ENCODE measurements at places on chromosomes 5 and 9. TPM values are rescaled to one million over a fixed set of nuclear protein-coding genes. Genes with fewer than 3 reads are reported as not detected.

ADAMTS12 gene
- total RNA-seq, result 6.3 TPM

TAF11L10 gene
- total RNA-seq, result not detected

IFNA13 gene
- total RNA-seq, result not detected

PCDHGC4 gene
- not detected for total RNA-seq

FGF18 gene
- 0.35 TPM for total RNA-seq

ADGRD2 gene
- total RNA-seq, result not detected

SPATA31A7 gene
- total RNA-seq, result not detected

TLE1 gene
- total RNA-seq, result 66.2 TPM

CCDC171 gene
- 0.87 TPM for total RNA-seq

ANKRD34B gene
- 4.4 TPM for total RNA-seq

LRRC19 gene
- not detected for total RNA-seq

CDH9 gene
- not detected for total RNA-seq

ABCA1 gene
- total RNA-seq, result 48.2 TPM

JAK2 gene
- 12.0 TPM for total RNA-seq

DDX4 gene
- total RNA-seq, result not detected

DAB2IP gene
- 18.2 TPM for total RNA-seq

RAB24 gene
- total RNA-seq, result 13.5 TPM

COL23A1 gene
- total RNA-seq, result 0.40 TPM

ARHGAP26 gene
- 7.3 TPM for total RNA-seq

SLC6A3 gene
- not detected for total RNA-seq

PCDHB5 gene
- total RNA-seq, result 0.35 TPM

MSX2 gene
- total RNA-seq, result 1.1 TPM

CARTPT gene
- not detected for total RNA-seq

AFAP1L1 gene
- total RNA-seq, result 21.9 TPM

KLF4 gene
- 3.2 TPM for total RNA-seq

TNFSF15 gene
- total RNA-seq, result 1.3 TPM

HABP4 gene
- 24.8 TPM for total RNA-seq

LCN9 gene
- total RNA-seq, result not detected

SLC36A2 gene
- total RNA-seq, result not detected

TCF7 gene
- total RNA-seq, result 2.0 TPM
